ENCODE measurements at places on chromosomes 2 and 18. TPM values are rescaled to one million over a fixed set of nuclear protein-coding genes. Genes with fewer than 3 reads are reported as not detected.

The MATN3 gene
- polyA plus RNA-seq, result 3.4 TPM

The POTEF gene
- polyA plus RNA-seq, result not detected

The PRKAG3 gene
- not detected for polyA plus RNA-seq

The CDH19 gene
- polyA plus RNA-seq, result not detected

The AQP12A gene
- not detected for polyA plus RNA-seq

The GCKR gene
- 1.1 TPM for polyA plus RNA-seq

The NEU2 gene
- polyA plus RNA-seq, result not detected

The UGT1A5 gene
- polyA plus RNA-seq, result not detected

The ANO7 gene
- 1.5 TPM for polyA plus RNA-seq

The SLC8A1 gene
- 6.4 TPM for polyA plus RNA-seq

The USP40 gene
- polyA plus RNA-seq, result 28.2 TPM

The CPSF3 gene
- 31.9 TPM for polyA plus RNA-seq
